ENCODE measurements at places on chromosomes 1 and 21.

DNA sequence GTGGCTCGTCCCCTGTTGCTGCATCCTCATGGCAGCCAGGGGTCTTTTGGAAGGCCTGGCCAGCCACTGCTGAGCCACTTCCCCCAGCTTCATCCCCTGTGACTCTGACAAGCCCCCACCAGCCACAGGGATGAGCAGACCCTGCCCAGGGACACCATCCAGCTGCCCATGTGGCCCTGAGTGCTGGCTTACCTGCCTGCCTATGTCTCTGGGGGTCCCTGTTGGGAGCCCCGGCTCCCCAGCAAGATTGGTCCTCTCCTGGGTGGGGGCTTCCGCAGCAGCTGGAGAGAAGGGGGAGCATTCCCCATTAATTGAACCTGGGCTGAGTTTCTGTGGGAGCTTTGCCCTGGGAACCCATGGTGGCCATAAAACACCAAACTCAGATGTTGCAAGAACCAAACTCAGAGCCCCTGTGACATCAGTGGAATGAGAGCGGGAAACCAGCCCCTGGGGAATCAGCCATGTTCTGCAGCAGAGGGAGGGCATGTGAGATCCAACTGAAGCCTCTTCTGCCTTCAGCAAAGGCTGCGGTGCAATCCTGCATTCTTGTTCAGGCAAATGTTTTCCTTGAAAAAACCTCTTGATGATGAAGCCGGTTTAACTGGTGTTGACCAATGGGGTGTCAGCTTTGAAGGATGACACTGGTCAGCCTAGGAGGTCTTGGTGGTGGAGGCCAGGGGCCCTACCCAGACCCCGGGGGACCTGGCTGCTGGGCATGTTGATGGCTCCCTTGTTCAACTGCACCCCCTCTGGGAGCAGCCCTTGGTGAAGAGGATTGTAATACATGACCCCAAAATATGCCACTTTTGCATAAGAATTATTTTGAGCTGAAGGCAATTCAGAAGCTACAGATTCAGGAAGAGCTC lies 28.3 kb upstream of the COL18A1 start:
- DNase-seq: peak; percentile 10

- peak; percentile 26 for DNase-seq
These were observed 15.7 kb downstream of the COL6A2 start for GRCh38 chr21:46113497-46114176.

DNA sequence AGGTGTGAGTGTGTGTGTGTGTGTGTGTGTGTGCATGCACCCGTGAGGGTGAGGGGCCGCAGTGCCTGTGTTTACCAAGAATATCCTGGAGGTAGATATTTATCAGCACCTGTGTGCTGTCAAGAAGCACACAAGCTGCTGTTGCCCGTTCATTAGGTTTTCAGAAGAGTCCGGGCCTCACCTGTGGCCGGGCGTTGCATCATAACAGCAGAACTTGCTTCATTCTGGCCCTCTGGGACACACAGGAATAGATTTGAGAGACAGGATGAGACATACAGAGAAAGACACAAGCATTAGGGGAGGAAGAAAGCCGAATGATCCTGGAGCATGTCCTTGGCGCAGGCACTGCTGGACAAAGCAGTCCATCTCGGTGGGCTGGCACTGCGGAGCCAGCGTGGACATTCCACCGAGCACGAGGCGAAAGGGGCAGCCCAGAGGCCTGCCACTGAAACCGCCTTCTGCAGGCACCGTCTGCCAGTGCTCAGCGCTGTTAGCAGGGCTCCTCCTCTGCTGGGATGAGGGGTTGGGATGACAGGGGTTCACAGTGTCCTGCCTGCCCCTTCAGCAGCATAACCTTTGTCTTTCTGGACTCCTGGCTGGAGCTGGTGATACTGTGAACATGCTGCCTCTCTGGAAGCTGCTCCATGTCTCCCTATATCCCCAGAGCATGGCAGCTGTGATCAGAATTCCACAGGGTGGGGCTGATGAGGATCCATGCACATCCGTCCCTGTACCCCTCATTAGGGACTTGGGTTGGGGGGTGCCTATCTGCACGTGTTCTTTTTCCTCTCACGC lies 81.1 kb downstream of the PEX14 start:
- DNase-seq: no peak

GRCh38 chr1:11563560-11564069 lies 84.7 kb downstream of the DISP3 start:
- DNase-seq: no peak

- DNase-seq: no peak
These were observed 11.7 kb downstream of the LAX1 start for GRCh38 chr1:203776636-203777035.

- DNase-seq: no peak
These were observed 506.3 kb downstream of the LMO4 start for GRCh38 chr1:87834941-87835340.

DNA sequence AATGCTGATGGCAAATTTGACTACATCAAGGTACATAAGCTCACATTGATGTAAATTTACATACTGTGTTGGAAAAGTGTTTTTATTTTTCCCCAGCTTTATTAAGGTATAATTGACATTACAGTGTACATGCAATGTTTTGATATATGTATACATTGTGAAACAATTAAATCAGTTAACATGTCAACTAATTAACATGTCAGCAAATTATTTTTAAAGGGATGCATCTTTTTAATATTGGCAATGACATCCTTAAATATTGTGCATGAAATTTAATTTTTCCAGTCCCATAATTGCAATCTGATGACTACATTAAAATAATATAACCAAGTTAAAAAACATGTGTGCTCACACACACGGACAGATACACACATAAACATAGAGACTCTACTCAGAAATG lies 9.4 kb downstream of the EFCAB7 start:
- DNase-seq: no peak

DNA sequence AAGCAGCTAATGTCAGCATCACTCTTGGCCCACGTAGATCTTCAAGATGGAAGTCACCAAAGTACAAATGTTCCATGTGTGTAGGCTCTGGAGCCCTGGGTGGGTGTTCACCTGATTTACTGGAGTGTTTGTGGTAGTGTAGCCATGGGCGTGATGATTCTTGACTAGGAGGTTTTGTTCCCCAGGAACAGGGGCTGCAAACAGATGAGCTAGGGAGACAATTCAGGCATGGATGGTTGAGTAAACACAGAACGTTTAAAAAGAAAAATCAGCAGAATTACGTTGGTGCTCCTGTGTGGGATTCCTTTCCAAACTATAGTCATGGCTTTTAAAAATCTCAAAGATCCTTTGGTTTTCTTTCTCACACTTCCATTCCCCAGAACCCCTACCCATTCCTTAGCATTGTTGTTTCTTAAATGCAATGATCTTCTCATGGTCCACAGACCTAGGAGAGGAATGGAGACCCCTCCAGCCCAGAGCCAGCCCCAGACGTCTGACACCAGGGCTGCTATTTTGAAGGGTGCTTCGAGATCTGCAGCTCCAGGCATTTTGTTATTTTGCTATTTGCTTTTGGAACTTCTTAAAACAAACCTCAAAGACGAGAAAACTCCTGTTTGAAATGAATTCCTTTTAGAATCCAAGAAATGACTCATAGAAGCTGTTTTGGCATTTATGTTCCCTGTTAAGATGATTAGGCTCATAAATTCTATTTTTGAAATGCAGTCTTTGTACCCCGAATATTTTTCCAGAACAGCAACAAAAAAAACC lies 115.1 kb downstream of the ETS2 start:
- DNase-seq: no peak

- DNase-seq: no peak
These were observed 535.7 kb downstream of the COL11A1 start for GRCh38 chr1:102572637-102573036.

- no peak for DNase-seq
These were observed 1518.0 kb downstream of the NCAM2 start for GRCh38 chr21:22516230-22516629.

GRCh38 chr1:95832370-95832769 lies 598.4 kb downstream of the RWDD3 start:
- no peak for DNase-seq

DNA sequence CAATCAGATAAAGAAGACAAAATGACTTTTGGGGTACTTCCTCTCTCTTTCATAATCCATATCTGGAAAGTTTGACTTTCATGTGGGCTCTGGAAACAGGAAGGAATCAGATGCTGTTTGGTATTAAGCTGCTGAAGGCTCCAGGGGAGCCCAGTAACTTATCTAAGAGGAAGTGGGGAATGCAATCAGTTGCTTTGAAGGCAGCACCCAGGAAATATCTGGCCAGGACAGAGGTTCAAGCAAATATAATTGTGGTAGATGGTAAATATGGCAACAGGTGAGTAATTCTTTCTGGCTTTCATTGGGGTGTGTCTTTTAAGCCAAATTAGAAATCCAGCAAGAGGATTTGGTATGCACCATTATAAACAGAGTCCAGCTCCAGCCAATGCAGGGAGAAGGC lies 44.4 kb downstream of the COLGALT2 start:
- DNase-seq: no peak

GRCh38 chr1:53603431-53603830 lies 135.5 kb downstream of the GLIS1 start:
- no peak for DNase-seq

DNA sequence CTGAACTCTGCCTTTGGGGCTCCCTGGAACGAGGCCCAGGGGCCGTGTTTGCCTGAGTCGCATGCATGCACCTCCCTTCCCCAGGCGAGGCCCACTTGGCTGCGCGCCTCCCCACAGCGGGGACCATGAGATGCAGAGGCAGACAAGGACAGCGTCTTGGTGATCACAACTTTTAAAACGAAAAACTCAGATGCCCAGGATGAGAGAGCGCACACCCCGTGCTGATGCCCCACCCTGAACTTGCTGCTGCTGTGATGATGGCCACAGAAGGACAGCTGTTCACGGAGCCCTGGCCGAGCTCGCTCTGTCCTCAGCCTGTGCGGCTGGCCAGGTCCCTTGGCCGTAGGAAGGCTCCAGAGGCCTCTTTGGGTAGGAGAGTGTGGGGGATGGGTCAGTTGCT lies 11.4 kb upstream of the PRMT2 start:
- no peak for DNase-seq

DNA sequence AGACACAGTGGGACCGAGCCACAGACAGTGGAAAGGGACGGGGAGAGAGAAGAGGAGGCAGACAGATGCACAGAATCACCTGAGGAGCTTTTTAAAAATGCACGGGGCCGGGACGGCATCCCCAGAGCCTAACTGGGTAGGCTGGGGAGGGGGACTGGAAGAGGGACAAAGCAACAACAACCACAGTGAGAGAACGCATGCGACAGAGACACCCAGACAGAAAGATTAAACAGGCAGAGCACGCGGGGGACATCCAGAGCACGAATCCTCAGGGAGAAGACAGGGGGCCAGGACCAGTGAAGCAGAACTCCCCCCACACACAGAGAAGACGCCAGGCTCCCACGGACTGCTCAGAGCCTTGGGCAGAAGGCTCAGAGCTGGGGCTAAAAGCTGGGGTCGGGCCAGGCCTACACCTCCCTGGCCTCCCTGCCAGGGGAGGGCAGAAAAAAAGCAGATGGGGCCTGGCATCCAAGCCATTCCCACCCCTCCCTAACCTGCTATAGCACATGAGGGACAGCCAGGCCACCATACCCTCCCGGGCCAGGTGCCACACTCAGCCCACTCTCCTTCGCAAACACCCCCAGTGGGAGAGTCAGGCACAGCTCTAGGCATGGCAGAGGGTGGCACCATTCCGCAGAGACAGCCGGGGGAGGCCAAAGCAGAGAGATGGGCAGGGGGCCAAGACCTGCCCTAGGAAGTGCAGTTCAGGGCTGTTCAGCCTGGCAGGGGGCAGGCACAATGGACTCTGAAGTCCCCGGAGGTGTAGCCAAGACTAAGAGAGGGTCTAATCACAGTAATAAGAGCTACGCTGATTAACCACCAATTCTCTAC lies 29.8 kb upstream of the COL16A1 start:
- peak; percentile 73 for DNase-seq

- DNase-seq: no peak
These were observed 82.0 kb upstream of the MROH9 start for GRCh38 chr1:170853302-170853701.

DNA sequence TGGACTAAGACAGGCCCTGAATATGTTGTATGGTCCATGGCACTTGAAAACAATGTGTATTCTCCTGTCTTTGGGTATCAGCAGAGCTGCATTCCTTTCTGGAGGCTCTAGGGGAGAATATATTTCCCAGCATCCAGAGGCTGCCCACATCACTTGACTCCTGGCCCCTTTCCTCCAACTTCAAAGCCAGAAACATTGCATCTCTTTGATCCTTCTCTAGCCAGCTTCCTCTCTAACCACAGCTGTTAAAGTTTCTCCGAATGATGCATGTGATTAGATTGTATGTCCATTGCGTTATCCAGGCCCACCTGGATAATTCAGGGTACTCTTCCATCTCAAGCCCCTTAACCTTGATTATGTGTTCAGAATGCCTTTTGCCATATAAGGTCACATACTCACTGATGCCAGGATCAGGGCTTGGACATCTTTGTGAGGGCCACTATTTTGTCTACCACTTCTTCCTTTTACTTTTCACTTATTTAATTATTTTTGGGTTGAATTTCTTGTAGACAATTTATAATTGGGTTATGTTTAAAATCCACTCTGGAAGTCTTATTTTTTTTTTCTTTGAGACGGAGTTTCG lies 5.3 kb downstream of the CHD1L start:
- no peak for DNase-seq

DNA sequence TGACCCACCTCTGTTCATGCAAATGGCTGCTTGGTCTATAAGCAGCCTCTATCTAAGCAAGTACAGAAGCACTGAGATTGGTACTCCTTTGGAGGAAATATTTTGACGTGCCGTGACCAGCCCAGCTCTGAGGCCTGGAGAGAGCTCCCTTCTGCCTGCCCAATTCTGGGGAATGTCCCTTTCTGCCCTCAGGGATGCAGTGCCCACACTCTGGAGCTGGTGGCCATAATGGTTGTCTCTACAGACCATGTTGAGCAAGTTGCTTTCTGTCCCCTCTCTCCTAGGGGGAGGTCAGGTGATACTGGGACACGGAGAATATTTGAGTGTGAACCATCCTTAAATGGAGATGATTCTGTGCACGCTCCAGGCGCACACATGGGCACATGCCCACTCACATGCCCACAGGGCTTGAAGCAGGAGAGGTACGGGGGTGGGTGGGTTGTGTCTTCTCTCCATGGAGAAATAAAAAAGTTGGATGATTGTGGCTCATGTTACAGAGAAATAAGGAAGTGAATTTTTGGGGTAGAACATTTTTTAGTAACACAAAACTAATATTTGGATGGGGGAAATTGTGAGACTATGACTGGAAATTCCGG lies 13.9 kb upstream of the ALPL start:
- no peak for DNase-seq

DNA sequence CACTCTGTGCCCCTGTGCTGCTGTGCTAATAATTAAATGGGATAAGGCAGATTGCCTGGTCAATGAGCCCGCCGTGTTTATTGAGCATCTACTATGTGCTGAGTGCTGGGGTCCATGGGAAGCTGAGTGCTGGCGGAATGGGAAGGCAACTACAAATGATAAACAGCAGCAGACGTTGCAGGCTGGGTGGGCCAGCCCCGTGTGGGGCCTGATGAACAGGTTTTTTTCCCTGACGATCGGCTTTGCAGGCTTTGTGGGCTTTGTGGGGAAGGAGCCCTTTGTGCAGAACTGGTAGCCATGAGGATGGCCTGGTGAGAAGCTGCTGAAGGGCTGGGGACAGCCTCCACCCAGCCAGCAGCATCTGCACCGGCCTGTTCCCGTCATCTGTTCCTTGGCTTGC lies 3.5 kb downstream of the PDE9A start:
- no peak for DNase-seq

GRCh38 chr1:5832916-5833895 lies 159.0 kb downstream of the NPHP4 start:
- no peak for DNase-seq

- DNase-seq: no peak
These were observed 41.1 kb upstream of the RUNX3 start for GRCh38 chr1:24970926-24971875.

All from dorsolateral prefrontal cortex (tissue), 122 donors.